ENCODE measurements at places on chromosomes 5 and 9.

- DNase-seq, result no peak
Observed at GRCh38 chr9:88425538-88425950, 37.3 kb downstream of the SPIN1 start.

DNA sequence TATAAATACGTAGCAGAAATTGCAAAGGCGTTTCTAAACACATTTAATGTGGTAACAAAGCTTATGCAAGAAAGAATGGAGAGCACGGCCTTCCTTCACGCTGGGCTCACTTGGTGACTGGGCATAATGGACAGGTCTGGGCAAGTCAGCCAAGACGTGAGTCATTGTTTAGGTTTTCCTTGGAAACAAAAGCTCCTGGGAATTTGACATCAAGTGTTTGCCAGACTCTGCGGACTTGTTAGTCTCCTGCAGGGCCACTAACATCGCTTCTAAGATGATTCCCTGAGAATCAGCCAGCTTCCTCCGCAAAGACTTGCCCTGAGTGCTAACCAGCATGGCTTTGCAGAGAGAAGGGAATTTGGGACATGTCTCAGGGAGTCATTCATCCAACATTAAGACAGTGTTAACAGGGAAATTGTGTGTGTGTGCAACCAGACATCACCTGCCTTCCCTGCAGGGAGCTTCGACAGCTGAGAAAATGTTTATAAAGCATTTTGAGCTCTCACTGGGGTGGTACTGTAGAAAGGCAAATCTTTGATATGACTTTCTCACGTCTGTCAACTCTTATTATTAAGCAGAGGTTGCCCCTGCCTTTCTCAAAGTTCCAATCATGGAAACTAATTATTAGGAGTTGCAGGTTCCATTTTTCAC lies 182.5 kb downstream of the NTRK2 start:
- DNase-seq, result no peak

DNA sequence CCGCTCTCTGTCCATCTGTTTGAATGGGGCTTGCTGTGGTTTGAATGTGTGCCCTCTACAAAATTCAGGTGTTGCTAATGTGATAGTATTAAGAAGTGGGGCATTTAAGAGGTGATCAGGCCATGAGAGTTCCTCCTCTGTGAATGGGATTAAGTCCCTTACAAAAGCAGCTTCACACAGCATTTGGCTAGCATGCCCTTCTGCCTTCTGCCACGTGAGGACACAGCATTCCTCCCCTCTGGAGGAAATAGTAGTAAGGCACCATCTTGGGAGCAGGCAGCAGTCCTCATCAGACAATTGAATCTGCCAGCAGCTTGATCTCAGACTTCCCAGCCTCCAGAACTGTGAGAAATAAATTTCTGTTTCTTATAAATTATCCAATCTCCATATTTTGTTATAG lies 540.2 kb downstream of the CSNK1G3 start:
- DNase-seq, result no peak

DNA sequence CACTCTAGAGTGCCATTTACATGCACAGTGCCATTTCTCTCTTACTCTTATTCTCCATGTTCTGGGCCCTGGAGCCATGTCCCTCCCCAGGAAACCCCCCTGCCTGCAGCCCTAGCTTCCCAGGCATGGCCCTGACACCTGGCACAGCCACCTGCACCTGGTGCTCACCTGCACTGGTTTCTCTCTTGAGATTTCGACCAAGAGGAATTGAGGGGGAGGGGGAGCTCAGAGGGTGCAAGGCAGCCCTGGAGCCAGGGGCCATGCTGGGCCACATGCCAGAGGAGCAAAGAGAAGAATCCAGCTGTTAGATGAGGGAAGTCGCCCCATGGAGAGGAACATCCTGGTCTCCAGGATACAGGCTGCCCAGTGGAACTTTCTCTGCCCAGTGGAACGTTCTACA lies 65.0 kb upstream of the RAPGEF1 start:
- no peak for DNase-seq

DNA sequence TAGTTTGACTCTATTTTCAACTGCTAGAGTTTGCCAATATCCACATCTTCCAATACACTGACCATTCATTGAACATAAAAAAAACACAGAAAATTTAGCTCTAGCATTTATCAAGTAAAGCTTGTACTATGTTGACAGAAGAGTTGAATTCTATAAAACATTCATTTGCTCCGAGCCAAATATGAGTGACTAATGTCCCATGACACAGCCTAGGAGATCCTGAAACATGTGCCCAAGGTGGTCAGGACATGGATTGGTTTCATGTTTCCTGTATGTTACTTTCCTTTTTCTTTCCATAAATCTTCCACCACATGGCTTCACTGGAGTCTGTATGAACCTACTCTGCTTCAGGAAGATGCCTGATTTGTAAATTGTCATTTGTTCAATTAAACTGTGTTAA lies 122.4 kb upstream of the PRDM9 start:
- no peak for DNase-seq

GRCh38 chr5:133698259-133698554 lies 85.9 kb upstream of the FSTL4 start:
- DNase-seq, result no peak
